ENCODE measurements at places on chromosomes 11 and 22.

DNA sequence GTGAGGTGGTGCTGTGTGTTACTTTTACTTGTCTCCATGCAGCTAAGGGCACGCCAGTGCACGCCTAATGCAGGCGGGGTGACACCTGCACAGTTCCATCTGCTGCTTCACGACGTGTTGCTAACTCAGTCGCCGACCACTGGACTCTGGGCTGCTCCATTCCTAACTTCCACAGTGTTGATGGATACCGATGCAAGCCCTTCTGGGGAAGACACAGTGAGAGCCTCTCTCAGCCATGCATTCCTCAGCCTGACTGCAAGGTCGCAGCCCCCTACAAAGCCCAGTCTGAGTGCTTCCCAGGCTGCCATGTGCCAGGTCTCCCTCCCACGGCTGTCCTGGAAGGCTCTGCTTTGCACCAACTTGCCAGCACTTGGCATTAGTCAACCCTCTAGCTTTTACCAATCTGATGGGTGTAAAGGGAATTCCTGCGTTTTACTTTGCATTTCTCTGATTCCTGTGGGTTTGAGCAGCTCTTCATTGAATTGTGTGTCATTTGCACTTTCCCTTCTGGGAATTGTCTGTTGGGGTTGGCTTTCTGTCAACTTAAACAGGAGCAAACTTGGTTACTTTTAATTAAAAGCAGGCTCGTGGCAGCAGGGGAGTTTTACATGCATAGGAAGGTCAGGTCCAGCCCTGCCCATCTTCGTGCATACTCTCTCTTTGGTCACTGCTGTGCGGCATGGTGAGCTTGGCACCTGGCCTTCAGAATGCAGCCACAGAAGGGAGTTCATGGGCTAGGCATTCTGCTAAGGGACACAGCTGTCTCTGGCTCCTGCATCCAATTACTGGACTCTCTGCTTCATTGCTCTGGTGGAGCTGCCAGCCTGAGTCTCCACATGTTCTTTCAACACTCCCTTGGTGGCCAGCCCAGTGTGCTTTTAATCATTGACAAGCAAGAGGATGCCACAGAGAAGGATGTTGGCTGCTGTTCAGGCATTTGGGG lies 34.6 kb upstream of the SHANK2 start:
- no peak for DNase-seq

DNA sequence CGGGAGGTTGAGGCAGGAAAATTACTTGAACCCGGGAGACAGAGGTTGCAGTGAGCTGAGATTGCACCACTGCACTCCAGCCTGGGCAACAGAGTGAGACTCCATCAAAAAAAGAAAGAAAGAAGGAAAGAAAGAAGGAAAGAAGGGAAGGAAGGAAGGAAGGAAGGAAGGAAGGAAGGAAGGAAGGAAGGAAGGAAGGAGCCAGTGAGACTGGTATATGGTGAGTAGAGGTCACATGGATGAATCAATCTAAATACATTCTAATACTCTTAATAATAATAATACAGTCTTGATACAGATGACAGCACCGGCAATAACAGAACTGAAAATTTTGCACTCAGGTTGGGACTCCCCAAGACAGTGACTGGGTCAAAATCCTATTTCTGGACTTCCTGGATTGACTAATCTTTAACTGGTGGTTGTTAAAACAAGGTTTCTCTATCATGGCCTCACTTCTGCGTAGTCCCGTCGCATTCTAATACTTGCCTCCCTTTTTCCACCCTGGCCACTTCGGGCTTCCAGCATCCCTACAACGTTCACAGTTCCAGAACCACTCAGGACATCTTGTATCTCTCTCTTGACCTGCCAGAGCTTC lies 53.5 kb upstream of the EIF3M start:
- peak; percentile 57 for DNase-seq

DNA sequence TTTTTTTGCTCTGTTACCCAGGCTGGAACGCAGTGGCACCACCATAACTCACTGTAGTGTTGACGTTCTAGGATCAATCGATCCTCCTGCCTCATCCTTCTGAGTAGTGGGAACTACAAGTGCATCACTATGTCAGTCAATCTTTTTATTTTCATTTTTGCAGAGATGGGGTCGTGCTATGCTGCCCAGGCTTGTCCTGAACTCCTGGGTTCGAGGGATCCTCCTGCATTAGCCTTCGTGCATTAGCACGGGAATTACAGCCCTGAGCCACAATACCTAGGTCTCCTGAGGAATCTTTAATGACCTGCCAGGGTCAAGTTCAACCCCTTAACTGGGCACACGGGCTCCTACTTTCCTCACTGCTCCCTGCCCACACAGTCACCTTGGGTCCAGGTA lies 4.4 kb downstream of the APOL3 start:
- DNase-seq = no peak

DNA sequence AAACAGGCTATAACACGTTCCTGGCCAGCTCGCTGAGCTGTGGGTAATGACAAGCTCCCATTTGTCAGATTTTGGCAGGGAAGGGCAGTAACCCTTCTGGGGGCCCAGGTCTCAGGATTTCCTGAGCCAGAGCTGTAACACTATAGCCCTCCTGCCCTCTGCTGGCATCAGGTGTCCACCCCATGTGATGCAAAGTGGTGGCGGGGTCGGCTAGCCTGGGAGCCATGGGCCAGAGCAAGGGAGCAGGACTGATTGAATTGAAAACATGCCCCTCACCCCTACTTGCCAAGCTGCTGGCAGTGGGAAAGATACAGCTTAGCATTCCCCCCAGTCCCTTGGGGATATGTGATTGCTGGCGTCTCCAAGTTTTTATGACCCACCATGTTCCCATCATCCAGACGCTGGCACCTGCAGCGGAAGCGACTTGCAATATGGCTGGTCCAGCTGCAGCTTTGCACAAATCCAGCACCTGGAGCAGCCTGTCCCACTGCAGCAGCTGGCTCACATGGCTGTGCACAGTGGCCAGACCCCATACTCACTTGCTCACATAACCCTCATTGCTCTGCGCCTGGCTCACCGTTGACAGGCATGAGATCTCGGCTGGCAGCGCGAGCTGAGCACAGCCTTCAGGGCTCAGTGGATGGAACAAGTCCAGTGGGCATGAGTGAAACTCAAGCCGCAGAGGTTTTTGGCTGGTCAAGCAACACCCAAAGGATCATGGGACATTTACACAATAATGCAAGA lies 1147.8 kb downstream of the JRKL start:
- no peak for DNase-seq

DNA sequence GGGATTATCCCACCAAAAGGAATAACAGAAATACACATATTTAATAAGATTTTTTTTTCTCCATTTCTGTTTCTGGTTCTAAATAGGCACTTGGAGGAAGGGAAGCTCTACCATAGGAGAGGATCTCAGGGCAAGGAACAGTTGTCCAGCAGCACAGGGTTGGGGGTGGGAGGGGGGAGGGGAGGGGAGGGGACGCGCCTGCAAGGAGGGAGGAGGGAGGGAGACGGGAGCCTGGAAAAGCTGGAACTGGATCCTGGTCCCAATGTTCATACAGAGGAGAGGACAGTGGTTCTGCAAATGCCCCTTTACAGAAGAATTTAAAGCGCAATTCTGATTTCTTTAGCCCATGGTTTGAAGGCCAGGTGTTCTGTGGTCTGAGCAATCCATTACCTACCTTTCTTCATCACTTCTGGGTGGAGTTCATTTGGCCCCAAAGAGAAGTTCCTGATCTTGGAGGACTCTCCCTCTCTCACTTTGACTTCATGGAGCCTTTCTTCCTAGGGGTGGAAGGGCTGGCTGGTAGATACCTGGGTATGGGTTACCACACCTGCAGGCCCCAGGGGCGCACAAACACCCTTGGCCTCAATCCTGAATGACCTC lies 348.9 kb upstream of the NCAM1 start:
- no peak for DNase-seq

DNA sequence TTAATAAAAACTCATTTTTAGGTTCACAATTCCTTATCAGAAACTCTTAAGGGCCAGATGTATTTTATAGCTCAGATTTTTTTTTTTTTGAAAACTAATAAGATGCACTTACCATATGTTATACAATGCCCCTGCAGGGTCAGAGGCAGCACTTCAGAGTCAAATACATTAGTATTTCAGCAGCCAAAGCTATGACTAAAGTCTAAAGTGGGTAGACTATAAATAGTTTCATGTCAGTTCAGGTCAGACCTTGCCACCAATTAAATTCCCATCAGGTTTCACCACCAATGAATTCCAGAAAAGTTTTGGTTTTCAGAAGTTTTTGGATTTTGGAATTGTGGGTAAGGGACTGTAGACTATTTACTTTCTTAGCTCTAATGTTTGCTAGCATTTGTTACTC lies 75.9 kb downstream of the FAM83F start:
- DNase-seq = no peak

DNA sequence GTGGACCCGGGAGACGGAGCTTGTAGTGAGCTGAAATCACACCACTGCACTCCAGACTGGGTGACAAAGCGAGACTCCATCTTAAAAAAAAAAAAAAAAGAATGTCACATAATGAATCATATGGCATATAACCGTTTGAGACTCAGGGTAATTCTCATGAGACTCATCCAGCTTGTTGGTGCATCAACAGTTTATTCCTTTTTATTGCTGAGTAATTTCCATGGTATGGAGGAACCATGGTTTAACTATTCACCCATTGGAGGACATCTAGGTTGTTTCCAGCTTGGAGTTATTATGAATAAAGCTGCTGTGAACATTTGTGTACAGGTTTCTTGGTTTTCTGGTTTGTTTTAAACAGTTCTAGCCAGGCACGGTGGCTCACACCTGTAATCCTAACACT lies 25.3 kb downstream of the PPARA start:
- DNase-seq = no peak

- no peak for DNase-seq
Observed at GRCh38 chr11:18295316-18295715, 26.6 kb downstream of the HPS5 start.

- no peak for DNase-seq
Observed at GRCh38 chr11:31606893-31607292, 97.3 kb downstream of the ELP4 start.

GRCh38 chr11:94595076-94595475 lies 27.9 kb downstream of the PIWIL4 start:
- no peak for DNase-seq

DNA sequence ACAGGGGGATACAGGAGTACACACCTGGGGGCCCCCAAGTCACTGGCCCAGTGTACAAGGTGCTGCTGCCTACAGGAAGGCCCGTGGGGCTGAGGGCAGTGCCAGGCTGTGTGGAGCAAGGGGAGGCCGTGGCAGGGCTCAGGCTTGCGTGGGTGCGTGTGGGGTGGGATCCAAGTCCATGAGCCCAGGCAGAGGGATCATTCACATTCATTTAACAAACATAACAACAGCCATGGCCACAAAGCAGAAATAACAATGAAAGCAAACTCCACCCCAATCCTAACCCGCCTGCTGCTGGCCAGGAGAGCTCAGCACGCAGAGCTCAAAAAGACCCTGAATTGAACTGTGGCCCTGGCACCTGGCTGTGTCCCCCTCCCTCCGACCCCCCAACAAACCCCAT lies 17.0 kb upstream of the SCGB1A1 start:
- DNase-seq = no peak

Data from GM19239 (cell line).